ENCODE measurements at places on chromosomes 3 and 15.
A peak's percentile ranks its signal among the peaks of the same experiment; 100 is the strongest.

- DNase-seq: peak; percentile 45
These were observed 92.5 kb downstream of the BDH1 start for GRCh38 chr3:197463279-197463678.

DNA sequence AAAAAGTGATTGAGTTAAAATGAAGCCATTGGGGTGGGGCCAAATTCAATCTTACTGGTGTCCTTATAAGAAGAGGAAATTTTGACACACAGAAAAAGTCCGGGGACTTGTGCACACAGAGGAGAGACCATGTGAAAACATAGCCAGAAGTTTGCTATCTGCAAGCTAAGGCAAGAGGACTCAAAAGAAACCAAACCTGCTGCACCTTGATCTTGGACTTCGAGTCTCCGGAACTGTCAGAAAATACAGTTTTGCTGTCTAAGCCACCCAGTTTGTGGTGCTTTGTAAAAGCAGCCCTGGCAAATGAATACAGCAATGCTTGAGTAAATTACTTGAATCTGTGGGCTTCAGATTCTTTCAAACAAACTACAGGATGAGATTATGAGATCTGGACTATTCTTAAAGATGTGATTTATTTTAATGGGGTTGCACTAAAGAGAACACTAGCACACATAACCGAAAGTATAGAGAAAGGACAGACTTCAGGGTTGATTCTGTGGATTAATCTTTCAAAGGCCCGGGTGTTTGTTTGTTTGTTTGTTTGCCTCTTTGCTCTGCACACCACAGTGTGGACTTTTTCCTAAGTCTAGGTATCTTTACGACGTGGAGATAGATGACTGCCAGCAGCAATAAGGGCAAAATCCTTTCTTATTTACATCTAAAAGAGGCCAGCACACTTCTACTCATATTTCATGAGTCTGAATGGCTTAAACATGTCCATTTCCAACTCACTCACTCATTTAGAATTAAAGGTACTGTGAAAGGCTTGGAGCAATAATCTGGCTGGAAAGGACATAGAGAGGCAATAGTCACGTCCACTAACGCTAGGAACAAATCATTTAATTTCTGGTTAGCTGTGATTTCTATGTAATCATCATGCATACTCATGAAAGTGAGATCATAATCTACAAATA, 53.9 kb upstream of the SSR3 start:
- no peak for DNase-seq

DNA sequence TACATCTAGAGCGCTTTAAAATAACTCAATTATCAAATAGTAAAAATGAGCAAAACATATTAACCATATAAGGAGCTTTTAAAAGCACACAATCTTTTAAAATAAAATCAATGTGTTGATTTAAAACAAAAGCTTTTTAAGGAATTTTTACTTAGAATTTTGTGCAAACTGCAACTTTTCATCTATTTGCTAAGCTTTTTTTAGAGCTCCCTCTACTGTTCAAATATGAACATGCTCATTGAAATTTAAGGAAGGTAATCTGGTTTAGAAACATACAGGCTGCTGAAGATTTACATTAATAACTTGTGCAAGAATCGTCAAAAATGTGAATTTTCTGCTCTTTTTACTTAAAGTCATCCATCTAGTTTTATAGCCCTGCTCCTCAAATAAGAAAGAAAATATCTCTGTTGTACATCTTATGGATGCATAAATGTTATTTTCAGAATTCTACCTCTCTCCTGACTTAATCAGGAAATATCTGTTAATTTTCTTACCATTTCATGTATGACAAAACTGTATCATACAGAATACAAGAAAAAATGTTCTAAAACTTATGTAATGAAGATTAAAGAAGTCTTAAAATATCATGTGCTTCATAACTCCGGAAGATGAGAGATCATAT, 469.4 kb upstream of the ROBO2 start:
- DNase-seq: peak; percentile 25

GRCh38 chr3:52454250-52454937, 553 bp upstream of the TNNC1 start:
- DNase-seq: no peak

DNA sequence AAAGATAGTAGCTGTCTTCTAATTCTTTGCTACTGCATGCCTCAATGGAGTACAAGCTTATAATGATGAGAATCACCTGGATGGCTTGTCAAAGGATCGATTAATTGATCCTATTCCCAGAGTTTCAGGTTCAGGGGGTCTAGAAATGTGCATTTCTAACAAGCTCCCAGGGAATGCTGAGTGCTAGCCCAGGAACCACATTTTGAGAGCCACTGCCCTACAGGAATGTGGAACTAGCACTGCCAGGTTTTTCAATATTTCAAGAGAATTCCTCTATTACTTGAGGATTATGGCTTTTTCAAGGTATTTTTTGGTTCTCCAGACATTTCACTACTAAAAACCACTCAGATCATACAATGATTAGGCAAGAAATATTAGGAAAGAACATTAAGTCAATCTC, 52.7 kb downstream of the RARB start:
- DNase-seq: peak; percentile 72

- DNase-seq: peak; percentile 47
These were observed 626 bp downstream of the SEC62 start for GRCh38 chr3:169966951-169967915.

DNA sequence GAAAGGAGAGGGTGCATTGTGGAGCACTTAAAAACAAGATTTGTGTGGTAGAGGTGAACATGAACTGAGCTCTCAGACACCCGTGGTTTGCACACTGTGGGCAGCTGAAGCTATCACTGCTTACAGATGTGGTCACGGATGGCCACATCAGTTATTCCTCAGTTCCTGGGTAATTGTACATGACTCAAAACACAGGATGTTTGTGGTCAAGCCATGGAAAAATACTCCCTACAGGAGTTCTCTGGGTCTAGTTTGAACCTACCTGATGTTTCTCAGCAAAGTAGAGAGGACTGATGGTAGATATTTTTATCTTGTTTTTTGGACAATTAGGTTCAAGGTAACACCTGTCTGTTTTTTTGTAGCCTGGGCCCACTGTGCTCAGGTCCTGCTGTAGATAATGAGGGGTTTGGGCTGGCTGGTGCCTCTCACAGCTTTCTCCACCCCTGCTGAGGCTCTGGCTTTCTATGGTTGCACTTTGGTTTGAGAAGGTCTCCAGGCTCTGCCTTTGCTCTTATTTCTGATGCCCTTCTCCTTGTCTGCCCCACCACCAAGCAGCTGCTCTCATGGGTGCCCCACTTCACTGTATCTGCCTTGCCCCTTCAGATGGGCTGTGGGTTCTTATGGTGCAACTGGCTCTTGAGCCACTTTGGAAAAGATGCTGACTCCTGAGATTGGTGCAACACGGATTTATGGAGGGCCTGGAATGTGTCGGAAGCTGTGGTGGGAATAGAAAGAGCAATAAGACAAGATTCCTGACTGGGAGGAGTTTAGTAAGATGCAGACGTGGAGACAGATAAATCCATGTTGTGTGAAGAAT, 40.1 kb downstream of the CDCP1 start:
- peak; percentile 89 for DNase-seq

GRCh38 chr3:56796202-56796601, 5.5 kb downstream of the ARHGEF3 start:
- DNase-seq: peak; percentile 64

DNA sequence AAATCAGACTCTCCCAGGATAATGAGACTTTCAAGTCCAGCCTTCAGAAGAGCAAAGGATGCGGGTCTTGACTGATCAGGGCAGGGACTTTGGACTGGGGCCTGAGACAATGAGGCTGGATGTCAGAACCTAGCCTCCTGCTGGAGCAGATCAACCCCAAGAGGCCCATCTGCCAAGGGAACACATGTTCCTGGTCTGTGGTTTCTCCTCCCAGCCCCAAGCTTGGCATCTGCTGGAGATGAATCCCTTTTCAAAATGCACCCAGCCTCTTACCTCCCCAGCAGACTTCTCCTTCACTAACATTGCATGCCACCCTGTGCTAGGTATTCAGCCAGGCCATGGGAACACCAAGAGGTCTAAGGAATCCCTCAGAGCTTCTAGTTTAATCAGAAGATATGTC, 43.7 kb upstream of the MFGE8 start:
- no peak for DNase-seq

GRCh38 chr3:169846458-169847193, 23.1 kb downstream of the LRRC31 start:
- peak; percentile 84 for DNase-seq

DNA sequence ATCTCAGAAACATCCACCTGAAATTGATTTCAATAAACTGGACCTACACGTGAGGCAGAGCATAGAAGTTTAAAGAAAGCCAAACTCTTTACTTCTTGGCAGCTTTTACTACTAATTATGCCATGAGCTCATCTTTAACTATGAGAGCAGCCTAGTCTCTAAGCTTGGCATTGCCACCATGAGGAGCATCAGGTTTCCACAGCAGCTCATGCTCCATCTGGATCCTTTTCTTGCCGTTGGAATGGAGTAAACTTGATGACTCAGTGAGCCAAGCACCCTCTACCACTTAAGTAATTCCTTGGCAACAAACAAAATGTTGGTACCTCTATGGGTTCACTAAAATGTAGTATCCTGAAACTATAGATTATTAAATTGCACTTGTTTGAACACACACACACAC, 583.2 kb downstream of the EPHA3 start:
- peak; percentile 4 for DNase-seq

- DNase-seq: no peak
These were observed 1.1 kb downstream of the PDIA5 start for GRCh38 chr3:123067689-123068600.

DNA sequence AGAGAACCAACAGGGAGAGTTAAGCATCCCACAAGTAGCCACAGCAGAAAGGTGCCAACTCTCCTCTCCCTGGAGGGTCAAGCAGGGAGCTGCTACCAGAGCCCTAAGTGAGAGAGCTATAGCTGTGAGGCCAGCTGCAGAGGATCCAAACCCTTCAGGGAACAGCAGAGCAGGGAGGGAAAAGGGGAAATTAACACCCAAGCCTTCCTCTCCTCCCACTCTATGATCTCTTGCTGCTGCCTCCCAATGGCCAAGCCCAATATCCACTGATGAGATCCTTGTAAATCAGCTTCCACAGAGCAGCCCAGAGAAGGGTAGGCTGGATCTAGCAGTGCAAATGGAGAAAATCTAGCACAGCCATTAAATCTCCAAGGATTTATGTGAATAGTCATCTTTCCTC, 68.2 kb upstream of the THBS1 start:
- no peak for DNase-seq

DNA sequence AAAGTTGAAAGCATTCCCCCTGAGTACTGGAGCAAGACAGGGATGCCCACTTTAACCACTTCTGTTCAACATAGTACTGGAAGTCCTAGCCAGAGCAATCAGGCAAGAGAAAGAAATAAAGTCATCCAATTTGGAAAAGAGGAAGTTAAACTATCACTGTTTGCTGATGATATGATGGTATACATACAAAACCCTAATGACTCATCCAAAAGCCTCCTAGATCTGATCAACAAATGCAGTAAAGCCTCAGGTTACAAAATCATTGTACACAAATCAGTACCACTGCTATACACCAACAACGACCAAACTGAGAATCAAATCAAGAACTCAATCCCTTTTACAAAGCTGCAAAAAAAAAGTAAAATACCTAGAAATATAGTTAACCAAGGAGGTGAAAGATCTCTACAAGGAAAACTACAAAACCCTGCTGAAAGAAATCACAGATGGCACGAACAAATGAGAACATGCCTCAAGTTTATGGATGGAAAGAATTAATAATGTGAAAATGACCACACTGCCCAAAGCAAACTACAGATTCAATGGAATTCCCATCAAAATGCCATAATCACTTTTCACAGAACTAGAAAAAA, 40.3 kb downstream of the RPL39L start:
- DNase-seq: no peak

DNA sequence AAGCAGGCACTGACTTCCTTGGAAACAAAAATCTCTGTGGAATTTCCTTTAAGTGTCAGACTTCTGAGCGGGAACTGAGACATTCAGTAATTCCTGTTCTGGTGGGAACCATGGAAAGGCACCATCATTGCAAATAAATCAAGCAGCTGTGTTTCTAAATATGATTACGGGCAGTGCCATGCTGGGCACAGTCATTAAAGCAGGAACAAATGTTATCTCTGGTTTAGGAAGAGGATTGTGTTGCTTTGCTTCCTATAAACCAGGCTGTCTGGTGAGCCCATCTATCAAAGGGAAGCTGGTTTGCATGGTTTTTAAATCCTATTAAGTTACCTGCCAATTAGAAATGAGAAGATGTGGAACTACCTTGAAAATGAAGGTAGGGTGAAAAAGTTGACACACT, 86.7 kb downstream of the EBLN2 start:
- DNase-seq: peak; percentile 13

DNA sequence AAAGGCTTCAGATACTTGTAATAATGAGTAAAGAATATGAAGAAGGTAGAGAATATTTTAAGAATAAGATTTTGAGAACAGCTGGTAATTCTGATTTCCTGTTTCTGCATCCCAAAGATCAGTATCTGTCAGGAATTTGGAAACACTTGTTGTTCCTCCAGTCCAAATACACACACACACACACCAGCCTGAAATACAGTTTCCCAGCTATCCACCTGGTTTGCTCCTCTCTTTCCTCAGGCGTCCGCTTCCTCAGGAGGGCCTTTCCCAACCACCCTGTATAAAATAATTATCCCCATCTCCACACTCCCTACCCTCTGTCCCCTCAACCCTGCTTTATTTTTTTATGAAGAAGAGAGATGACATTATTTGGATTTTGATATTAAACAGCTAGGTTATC, 2.0 kb upstream of the FSIP1 start:
- DNase-seq: no peak

DNA sequence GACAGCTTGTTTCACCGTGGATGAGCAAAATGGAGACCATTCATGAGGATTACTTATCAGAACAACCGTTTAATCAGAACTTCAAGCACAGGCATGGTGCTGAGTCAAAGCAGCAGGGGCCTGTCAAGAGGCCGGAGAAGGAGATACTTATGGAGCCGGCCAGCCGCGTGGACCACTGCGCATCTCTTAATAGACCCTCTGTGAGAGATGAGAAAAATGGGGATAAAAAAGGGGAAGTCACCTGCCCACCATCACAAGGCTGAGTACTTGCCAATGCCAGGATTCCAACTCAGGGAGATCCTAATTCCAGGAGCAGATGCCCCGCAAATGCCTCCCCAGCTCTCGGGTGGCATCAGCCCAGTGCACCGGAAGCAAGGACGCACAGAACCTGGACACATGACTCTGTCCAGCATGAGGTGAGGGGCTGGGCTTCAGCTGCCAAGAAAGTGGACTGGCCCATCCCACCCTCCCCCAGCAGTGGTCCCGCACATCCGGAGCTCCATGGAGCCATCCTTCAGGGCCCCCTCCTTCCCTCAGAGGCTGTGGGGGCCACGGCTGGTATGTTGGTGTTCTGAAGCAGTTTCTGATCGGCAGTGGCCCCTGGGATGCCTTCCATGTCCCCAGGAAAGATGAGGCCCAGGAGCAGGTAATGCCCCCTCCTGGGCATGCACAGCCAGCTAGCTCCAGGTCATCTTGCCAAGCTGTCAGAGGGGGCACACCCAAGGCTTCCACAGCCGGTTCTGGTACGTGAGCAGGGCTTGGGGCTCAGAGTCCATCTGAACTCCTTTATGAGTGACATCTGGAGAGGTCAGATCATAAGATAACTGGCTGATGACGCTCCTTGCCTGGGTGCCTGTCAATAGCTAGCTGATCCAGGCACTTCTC, 143.8 kb downstream of the ATP10A start:
- DNase-seq: no peak

GRCh38 chr3:30481241-30481640, 125.2 kb upstream of the TGFBR2 start:
- DNase-seq: no peak

Data from astrocyte of the hippocampus (primary cell).